ENCODE measurements at places on chromosomes 4 and X.

DNA sequence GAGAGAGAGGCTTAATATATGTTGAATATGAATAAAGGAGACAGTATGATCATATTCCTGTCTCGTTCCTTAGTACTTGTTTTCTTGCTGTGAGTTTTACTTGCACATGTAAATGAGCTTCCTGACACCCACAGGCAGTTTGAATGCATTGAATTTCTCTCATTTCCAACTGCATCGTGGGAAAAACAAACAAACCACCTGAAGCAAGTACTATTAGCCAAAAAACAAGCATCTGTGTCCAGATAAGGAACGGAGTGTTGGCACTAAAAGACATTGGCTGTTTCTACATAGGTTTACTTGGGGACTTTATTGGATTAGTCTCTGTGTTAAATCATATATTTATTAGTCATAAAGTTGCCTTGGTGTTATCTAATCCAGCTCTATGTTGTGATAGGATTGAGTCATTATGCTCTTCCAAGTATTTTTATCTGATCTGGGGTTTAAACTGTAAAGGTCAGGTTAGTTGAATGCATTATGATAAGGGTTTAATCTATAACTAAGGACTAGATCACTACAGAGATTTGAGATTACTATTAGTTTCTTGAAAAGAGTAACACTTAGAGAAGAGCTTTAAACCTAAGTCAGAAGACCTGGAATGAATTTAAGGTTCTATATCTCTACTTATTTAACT, 339.0 kb upstream of the SPANXN4 start:
- no peak for DNase-seq

- no peak for DNase-seq
Measured at GRCh38 chr4:7295911-7296660, 103.7 kb downstream of the SORCS2 start.

GRCh38 chr4:111808174-111808573, 337.1 kb upstream of the FAM241A start:
- DNase-seq = no peak

GRCh38 chr4:60463857-60464502, 736.1 kb upstream of the ADGRL3 start:
- no peak for DNase-seq
